ENCODE measurements at places on chromosomes 4 and X.

DNA sequence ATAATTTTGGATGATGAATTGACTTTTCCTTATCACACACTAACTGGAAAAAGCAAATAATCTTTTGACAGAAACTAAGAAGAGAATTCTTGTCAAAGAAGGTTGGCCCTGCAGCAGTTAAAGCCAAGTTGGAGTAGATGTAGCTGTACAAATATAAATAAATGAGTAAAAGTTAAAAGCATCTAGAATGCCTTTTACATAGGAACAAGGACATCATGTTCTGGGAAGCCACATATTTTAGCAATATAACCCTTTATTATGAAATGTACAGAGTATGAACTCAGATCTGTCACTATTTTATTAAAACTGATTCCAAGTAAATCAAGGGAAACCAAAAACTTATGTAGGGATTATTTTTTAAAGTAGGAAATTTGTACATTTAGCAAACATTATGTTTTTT lies 269.4 kb upstream of the FAT4 start:
- DNase-seq: no peak

- DNase-seq: no peak
These were observed 49.0 kb downstream of the NIPAL1 start for GRCh38 chr4:48065587-48066052.

DNA sequence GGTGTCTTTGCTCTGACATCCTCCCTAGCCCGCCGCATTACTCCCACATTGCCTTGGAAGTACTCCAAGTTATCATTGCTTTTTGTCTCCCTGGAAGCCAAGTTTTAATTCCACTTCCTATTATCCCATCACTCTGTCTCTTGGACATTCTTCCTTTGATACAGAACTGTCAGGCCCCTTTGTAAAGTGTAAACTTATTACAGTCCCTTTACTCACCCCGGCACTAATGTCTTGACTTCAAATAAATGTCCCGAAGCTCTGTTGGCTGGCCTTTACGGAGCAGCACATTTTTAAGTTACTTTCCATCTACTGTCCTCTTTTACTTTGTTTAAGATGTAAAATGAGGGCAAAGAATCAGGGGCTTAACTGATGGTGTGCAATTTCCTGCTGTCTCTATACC lies 223.5 kb upstream of the IGFBP7 start:
- no peak for DNase-seq

GRCh38 chr4:21873145-21873544 lies 75.4 kb downstream of the KCNIP4 start:
- DNase-seq: no peak

- no peak for DNase-seq
These were observed 296.7 kb upstream of the CASK start for GRCh38 chrX:42220083-42220482.

- no peak for DNase-seq
These were observed 527.2 kb downstream of the GBA3 start for GRCh38 chr4:23219779-23220408.

DNA sequence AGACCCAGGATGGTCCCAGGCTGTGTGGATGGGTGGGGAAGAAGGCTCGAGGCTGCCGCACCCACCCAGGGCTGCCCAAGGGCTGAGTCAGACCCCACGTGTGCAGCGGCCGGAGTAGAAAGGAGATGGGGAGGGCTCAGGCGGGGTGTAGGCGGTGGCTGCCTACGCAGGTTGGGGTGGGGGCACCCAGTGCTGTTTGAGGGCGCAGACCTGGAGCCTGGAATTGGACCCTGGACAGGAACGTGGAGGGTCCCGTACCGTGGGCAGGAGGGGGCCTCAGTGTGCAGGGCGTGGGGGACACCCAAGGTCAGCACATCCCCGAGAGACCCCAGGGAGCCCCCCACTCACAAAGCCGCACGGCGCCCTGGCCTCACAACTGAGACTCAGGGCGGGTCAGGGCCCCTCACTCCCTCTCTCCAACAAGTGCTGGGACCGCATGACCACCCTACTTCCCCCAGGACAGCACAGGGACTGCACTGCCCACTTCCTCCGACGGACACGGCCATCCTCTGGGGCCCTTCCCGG lies 79.9 kb downstream of the FAM53A start:
- DNase-seq: no peak

DNA sequence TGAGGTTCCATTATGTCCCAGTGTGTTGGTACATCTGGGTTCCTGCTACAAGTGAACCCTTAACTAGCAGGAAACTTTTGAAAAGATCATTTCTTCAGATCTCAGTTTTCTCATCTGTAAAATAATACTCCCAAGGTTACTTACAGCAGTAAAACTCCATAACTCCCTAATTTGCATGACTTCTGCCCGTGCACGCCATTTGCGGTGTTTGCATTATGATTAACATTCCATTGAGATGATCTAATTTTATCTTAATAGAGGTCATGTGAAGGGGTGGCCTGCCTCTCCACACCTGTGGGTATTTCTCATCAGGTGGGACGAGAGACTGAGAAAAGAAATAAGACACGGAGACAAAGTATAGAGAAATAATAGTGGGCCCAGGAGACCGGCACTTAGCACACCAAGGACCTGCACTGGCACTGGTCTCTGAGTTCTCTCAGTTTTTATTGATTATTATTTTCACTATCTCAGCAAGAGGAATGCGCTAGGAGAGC lies 219.8 kb downstream of the TLL1 start:
- DNase-seq: no peak

- DNase-seq: no peak
These were observed 981.9 kb upstream of the TENM3 start for GRCh38 chr4:181261279-181261678.

DNA sequence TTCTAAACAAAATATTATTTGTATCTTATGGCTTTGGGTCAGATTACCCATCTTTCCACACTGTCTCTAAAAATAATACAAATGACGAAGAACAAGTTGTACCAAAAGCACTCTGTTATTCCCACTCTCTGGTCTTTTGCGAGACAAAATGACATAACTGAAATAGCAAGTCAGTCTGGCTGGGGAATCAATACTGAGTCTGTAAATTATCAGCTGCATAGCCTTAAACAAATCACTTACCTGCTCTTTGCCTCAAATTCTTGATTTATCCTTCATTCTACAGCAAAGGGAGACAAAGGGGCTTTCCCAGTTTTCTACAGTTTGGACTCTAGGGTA lies 40.9 kb downstream of the SOWAHB start:
- no peak for DNase-seq

DNA sequence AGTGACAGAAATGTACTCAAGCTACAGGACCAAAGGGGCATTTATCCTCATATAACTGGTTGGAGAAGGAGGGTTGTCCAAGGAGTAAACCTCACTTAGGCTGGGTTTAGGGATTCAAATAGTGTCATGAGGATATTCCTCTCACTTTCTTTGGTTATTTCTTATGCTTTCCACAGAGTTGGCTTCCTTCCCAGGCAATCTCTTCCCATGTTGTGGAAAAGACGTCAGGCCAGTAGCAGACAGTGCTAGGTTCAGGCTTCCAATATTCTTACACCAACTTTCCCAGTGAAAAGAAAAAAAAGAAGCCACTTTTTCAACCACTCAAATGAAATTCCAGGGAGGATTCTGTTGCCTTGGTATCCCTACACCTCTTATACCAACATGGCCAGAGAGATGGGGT lies 653.0 kb downstream of the C4orf33 start:
- no peak for DNase-seq

DNA sequence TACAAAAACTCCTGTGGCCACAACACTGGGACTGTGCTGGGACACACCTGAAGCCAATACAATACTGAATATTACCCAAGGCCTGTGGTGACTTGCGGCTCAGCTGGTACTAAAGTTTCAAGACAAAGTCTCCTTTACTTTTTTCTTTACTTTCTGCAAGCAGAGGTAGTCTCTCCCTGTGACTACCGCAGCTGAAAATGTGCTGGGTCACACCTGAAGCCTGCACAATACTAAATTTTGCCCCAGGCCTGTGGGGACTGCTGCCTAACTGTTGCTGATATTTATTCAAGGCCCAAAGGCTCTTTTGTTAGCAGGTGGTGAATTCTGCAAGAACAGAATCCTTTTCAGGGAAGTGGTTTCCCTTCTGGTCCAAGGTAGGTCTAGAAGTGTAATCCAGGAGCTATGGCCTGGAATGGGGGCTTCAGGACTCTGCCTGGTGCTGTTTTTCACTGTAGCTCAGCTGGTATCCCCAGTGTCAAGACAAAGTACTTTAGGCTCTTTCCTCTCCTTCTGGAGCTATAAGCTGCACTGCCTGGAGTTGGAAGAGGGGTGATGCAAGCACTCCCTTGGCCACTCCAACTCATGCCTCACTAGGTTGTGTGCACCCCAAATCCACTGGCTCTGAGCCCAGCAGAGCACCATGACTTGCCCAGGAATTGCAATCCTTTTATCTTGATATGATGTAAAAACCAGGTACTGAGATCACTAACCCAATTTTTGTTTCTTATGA lies 489.4 kb downstream of the TECRL start:
- no peak for DNase-seq

DNA sequence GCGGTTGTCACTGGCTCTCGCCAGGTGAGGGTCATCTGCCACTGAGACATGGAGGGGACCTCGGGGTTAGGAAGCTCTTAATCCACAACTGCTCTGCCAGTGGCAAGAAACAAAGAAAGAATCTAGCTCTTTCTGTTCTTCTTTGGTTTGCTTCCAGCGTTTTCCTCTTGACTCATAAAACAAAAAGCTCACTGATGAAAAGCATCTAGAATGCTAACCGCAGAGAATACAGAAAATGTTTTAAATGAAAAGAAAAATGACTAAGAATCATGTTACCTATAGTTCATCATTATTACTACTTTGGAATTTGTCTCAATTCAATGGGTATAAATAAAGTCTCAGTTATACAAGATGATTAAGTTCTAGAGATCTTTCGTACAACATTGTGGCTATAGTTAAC lies 274.8 kb upstream of the TENM3 start:
- no peak for DNase-seq

GRCh38 chrX:119072744-119073143 lies at the start of gene CT47C1:
CT47C1 (plus strand) TSS chrX:119072993; CDS start chrX:119073226, 233 bp downstream.
- no peak for DNase-seq

DNA sequence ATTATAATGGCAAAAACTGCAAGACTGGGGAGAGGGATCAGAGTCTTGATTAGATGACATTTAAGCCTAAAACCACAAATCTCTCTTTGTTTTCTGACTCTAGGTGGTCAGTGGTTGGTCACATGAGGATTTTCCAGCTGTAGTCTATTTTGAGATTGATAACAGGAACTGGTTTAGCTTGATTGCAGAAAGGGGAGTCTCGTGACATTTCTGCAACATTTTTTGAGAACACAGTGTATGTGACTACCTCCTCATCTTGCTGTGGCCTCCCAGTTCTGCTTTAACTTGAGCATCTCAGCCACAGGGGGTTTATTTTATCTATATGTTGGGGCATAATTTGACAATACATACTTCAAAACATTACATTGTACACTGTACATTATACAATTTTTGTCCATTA lies 726.4 kb upstream of the MAGEB2 start:
- DNase-seq: no peak

Measured in stimulated activated CD4-positive, alpha-beta T cell treated with anti-CD3 and anti-CD28 coated beads, TNF-alpha, amount 100 ng/mL, for 24 hours (primary cell).